NCI-H1694 treated with DMSO at 0.1 percent for 48 hours (cell line): ENCODE measurements at places on chromosomes 3 and 15.

- no peak for DNase-seq
These were observed 847.2 kb downstream of the TUSC7 start for GRCh38 chr3:117556646-117557407.

GRCh38 chr3:64173563-64173962 is 51.7 kb downstream of the PRICKLE2 start:
- no peak for DNase-seq

GRCh38 chr3:108333961-108334360 is 37.6 kb downstream of the HHLA2 start:
- no peak for DNase-seq

DNA sequence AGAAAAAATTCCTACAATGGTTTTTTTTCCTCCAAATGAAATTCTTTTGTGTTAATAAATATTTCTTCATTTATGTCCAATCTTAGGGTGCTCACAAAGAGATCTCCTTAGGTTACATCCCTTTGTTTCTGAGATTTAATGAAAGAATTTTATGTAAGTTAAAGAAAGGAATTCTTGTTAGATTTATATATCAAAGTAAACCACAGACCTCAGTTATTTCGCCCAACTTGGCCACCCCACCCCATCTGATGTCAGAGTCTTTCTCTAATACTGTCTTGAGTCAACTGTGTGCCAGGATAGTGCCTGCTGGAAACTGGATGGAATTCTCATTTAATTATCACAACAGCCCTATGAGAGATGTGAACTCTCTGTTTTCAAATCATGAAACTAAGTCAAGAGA is 259.9 kb downstream of the OPA1 start:
- DNase-seq, result no peak

- no peak for DNase-seq
These were observed 55.1 kb upstream of the TRA2B start for GRCh38 chr3:185992831-185993374.

DNA sequence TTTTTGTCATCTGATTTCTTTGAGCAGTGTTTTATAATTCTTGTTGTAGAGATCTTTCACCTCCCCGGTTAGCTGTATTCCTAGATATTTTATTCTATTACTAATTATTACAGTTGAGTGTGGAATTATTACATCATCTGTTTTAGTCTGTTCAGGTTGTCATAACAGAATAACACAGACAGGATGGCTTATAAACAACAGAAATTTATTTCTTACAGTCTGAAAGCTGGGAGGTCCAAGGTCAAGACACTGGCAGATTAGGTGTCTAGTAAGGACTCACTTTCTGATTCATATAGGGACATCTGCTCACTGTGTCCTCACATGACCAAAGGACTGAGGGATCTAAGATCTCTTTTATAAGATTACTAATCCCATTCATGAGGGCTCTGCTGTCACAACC is 121.3 kb upstream of the THBS1 start:
- no peak for DNase-seq

DNA sequence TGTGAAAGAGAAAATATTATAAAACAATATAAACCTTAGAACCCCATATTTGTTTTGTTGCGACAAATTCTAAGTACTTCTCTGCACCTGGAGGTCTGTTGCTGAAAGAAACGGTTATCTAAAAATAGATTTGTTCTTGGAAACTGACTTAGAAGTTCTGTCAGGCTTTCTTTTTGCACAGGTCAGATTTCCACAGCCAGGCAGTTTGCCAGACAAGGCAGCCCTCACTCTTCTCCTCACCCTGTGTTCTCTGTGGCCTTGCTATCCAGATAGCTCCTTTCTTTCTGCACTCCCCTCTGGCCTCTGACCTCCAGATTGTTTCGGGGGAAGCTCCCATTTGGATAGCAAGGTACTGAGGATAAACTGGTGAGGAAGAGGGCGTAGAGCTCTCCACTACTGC is 413.3 kb upstream of the ONECUT1 start:
- no peak for DNase-seq

DNA sequence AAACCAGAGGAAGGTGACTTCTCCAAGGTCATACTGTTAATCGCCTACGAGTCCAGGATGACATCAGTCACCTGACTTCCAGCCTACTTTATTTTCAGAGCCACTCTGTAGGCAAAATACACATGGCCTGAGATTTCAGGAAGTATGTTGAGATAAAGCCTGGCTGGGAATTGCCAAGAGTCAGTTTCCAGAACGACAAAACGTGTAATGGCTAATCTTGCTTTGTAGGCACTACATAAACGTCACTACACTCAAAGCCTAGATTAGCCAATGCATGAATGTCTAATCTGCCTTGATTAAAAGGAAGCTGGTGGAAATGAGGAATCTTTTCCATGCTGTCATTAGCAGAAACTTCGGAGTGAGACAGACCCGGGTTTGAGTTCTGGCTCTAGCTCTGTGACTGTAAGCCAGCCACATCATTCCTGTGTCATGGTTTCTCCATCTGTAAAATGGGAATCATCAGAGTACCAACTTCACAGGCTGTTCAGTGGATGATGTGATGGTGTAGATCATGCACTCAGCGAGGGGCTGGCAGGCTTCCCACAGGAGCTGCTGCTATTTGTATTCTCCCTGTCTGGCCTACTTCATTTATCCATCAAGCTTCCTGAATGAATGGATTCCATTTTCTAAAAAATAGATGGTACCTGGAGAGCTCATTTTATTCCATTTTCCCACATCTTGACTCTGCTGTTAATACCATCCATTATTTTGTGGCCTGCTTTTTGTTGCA is 241.9 kb downstream of the XXYLT1 start:
- DNase-seq, result no peak

DNA sequence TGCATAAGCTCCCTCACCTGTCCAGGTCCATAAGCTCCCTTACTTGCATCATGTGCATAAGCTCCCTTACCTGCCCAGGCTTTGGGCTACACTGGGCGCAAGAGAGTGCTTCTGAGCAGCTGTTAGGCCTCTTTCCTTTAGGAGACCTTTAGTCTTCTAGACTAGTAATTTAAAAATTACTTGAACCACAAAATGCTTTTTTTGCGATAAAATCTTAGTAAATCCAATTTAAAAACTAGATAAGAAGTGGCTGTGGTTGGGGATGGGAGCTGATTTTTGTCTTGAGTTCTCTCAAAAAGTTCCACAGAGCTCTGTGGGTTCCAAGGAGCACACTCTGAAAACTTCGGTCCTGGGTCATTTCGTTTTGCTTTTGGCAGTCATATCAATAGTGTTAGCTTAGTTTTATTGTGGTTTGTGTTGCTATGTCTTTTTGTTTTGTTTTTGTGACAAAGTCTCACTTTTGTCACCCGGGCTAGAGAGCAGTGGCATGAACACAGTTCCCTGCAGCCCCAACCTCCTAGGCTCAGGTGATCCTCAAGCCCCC is 6.7 kb downstream of the CEMIP start:
- DNase-seq, result no peak

GRCh38 chr3:155370764-155371503 is 77.5 kb upstream of the STRIT1 start:
- DNase-seq, result no peak

GRCh38 chr3:166211451-166211850 is 374.2 kb upstream of the BCHE start:
- DNase-seq, result no peak

- no peak for DNase-seq
These were observed 402.9 kb upstream of the ATP11B start for GRCh38 chr3:182390421-182390820.

DNA sequence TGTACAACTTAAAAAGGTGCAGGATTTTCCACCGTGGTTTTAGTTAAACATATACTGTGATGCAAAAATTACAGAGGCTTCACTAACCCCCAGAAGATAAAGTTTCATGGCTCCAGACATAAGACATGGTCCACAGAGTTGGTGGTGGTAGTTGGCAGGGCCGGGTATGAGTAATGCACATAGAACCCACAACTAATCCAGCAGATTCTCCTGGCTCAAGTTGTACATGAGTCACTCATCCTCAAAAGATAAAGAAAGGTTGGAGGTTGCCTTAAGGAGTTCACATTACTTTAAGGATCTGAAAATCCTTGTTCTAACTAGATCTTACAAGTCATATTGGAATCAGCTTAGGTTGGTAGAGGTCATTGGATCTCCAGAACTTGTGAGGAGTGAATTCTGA is 98.3 kb upstream of the ZBTB20 start:
- DNase-seq, result no peak

- DNase-seq, result no peak
These were observed 11.4 kb downstream of the TGM5 start for GRCh38 chr15:43255376-43255775.

DNA sequence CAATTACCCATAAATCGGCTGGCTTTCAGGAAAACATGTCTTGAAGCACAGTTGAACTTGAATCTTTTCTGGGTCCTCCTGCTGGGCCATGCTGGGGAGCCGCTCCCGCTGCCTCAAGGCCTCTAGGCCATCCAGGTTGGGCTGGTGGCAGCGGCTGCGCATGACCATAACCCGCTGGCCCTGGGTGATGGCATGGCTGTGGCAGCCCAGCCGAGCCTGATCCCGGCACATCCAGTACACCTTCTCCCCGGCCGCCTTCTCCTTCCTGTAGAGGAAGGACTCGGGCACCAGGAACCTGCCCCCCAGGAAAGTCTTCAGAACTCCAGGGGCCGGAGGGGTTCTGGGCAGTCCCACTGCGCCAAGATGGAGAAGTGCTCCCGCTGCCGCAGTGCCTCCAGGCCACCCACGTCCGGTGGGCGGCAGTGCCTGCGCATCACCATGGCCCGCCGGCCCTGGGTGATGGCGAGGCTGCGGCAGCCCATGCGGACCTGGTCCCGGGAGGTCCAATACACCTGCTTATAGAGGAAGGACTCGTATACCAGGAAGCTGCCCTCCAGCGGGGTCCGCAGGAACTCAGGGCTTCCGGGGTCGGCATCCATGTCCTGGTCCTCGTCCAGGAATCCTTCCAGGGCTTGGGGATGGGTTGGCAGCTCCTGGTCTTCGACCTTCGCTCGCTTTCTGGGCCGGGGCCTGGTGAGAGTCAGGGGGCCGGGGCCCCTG is 84.3 kb upstream of the FXR1 start:
- DNase-seq, result no peak

DNA sequence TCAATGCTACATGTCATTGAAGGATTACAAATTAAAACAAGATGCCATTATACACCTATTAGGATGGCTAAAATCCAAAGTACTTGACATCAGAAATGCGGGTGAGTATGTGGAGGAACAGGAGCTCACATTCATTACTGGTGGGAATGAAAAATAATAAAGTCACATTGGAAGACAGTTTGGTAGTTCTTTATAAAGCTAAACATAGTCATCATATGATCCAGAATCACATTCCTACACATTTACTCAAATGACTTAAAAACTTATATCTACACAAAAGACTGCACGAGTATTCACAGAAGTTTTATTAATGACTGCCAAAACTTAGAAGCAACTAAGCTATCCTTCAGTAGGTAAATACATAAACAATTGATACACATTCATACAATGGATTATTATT is 147.2 kb downstream of the ISL2 start:
- DNase-seq, result no peak

DNA sequence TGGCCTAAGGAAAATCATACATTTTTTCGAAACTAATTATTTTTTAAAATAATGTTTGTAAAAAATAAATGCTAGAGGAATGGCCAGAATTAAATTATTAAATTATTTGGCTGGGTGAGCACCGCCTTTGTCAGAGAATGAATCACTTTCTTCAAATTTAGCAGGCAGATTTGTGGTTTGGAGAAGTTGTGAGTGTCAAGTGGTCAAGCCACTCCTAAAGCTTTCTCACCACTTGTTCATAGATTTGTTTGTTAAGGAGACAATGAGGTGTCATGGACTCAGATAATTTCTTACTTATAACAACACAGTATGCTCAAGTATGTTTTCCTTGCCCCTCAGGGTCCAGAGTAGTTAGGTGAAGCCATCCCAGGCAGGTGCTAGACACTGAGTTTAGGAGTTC is 196.2 kb downstream of the TUSC7 start:
- no peak for DNase-seq

- no peak for DNase-seq
These were observed 99.8 kb upstream of the BFSP2 start for GRCh38 chr3:133300102-133300501.

DNA sequence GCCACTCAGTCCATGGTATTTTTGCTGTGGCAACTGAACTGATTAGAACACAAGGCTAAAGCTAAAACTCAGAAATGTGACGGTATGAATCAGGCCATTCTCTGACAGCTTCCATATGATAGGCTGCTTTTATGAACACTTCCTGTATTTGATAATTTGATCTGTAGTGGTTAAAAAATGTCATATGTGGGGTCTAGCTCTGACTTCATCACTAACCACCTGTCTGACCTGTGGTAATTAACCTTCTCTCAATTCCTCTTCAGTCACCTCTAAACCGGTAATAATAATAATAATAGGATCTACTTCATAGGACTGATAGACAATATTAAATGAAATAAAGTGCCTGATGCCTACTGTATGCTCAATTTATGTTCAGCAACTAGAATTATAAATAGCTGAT is 223.2 kb downstream of the MBNL1 start:
- no peak for DNase-seq

- DNase-seq, result no peak
These were observed 163.8 kb downstream of the OCA2 start for GRCh38 chr15:27935328-27935727.

- no peak for DNase-seq
These were observed 69.2 kb downstream of the DNAJB8 start for GRCh38 chr3:128397484-128397883.

DNA sequence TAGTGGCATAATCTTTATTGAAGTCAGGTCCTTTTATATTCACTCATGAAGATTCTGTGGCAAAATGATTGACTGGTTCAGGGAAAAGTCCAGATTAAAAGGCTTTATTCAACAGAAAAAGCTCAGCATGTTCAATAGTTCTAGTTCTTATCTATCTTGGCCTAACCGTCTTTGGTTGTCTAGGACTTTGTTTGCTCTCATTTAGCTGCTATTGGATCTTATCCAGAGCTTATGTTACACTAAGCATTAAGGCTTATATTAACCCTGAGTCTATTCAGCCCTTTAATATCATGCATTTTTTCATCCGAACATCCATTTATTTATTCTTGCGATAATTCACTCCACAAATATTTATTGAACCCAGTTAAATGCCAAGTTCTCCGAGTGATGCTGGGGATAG is 601.0 kb upstream of the SGO1 start:
- DNase-seq, result no peak

DNA sequence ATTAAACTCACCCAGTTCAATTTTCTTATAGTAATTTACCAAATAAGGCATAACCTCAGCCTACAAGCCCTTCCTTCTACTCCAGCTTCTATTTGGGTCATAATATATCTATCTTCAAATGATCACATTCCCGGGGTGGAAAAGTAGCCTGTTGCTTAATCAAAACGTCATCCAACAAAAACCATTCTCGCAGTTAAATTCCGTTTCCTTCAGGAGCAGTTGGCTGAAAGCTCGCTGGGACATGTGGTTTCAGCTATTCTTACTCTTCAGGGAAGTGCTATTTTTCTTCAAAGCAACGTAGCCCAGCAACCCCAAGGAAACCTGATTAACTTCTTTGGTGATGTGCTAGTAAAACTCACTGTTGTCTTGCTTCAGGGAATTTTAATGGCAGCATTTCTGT is 59.6 kb downstream of the MAGI1 start:
- DNase-seq, result no peak
